ENCODE measurements at places on chromosomes 2 and 18.

- no peak for DNase-seq
Measured at GRCh38 chr2:151872463-151872862, 44.2 kb upstream of the ARL5A start.

DNA sequence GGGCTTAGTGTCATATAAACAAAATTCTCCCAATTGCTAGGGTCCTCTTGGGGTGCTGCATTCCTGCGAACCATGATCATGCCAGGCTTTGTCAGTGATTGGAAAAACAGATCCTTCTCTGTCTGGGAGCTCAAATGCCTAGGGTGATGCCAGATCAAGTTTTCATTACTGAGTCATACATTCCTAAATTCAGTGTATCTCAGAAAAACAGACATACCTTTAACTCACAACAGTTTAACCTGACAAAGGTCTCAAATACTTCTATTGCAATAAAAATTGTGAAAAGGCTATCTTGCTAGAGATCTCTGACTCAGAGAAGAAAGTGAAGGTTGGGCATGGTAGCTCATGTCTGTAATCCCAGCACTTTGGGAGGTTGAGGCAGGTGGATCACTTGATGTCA, 86.9 kb downstream of the SH3YL1 start:
- DNase-seq, result no peak

- no peak for DNase-seq
Measured at GRCh38 chr18:56702946-56703345, 51.8 kb downstream of the WDR7 start.

DNA sequence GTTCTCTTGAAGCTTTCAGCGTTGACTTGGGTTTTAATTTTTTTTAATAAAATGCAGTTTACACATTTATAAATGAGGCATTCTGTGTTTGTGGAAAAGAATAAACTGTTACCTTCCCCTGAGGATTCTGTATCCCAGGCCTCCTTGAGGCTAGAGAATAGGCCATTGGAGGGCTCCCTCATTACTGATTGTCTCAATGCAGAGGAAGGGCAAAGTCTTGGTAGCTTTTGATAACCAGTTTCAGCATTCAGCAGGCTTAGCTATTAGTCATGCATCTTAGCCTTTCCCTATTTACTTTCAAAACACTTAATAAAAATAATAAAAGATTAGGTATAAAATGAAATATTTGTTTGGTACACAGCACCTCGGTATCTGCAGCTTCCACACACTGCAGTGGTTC, 58.1 kb upstream of the OTX1 start:
- no peak for DNase-seq

DNA sequence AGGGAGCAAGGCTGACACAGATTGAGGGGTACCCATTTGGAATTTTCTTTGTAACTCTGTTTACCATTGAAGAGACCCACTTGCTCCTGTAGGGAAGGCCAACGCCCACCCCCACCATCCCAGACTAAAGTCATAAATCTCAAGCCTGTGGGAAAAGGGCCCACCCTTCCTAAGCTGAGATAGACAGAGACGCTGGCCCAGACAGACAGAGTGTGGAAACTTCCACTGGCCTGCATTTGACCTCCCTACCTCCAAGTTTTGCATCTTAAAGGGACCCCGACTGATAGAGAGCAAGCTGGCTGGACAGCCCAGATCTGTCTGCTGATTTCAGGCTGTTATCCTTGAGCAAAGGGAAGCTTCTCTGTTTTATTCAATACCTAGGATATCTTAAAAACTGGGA, 48.2 kb upstream of the SLC14A2 start:
- no peak for DNase-seq

DNA sequence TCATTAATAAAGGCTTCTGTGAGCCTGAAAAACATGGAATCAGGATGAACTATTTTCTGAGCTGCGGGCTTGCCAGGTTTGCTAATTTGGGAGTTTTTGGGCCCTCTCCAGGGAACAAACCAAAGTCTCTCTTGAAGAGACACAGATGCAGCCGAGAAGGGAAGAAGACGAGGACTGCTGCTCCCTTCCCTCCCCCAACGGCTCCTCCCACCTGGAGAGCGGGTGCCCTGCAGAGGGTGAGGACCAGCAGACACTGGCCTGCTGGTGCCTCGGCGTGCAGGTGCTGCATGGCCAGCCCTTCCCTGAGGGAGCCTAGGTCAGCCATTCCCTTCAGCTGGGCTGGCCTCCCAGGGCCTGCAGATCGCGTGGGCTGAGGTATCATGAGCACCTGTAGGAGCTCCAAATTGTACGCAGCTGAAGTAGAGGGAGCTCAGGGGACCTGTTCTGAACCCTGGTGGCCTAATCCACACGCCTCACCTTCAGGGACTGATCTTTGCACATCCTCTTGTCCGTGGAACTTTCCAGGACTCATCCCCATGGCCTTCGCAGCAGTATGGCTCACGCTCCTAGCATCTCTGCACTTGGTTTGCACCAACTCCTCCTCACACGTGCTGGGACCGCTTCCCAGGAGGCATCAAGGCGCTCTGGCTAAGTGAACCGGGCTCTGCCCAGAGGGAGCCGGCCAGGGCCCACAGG, 19.5 kb downstream of the EMX1 start:
- no peak for DNase-seq

Measured in glutamatergic neuron (in vitro differentiated cells).